ENCODE measurements at places on chromosomes 1 and 21.

DNA sequence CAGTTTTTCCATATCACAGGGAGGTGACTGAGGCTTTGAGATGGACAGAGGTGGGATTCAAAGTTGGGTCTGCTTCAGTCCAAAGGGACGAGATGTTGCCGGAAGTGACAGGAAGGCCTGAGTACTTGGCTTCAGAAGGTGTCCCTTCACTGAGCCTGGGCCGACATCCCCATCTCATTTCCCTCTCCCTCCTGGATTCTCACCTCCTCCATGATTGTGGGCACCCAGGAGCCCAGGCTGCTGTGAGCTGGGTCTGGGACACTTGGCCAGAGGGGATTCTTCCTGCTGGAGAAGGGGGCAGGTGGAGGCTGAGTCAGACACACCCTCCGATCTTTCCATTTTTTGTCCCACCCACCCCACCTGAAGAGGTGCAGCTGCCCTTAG lies 2.8 kb upstream of the MRPS15 start:
- DNase-seq, result no peak

DNA sequence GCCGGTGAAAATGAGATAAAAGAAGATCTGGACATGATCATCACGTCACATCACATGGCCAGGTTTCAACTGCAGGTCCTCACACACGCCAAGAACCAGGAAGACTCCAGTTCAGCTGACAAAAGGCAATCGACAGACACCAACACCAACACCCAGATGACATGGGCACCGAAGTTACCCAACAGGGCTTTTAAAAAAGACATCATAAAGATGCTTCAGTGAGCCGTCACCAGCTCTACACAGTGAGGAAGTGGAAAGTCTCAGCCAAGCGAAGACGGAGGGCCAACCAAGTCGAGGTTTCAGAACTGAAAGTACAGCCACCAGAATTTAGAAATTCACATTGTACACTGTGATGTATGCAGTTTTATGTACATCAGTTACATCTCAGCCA lies 154.3 kb upstream of the COL6A1 start:
- no peak for DNase-seq

DNA sequence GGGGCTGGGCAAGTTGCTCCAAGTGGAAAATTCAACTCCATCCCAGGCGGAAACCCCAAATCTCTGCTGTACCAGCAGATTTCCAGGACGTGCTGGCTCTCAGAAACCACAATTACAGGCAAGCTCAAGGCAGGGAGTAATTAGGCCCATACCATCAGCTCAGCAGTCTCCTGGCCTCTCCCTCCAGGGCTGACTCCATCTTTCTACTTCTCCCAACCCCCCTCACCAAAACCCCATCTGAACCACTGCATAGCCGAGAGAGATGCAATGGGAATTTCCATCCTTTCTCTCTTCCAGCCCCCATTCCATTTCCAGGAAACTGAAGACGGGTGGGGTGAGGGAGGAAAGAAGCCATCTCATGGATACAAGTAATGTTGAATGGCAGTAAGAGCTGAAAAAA lies 41.2 kb downstream of the ARHGEF11 start:
- peak; percentile 82 for DNase-seq

- no peak for DNase-seq
Measured at GRCh38 chr1:171501305-171502024, 16.1 kb downstream of the PRRC2C start.

- DNase-seq, result no peak
Measured at GRCh38 chr1:23643736-23644554, 47.7 kb upstream of the RPL11 start.

DNA sequence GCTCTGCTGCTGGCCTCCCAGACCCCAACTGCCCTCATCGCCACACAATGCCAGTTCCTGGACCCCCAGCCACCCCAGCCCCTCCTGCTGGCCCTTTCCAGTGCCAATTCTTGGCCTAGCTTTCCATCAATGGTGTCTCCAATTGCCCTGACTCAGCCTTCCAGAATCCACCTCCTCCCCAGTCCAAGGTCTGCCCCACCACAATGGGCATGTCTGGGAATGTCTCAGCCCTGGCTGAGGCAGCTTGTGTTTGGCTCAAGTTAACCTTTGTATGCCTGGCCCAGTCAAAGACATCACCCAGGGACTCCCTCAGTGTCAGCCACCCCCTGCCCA lies 16.4 kb downstream of the ALDH4A1 start:
- peak; percentile 60 for DNase-seq
